GM23248 (cell line): ENCODE measurements at places on chromosomes 6 and 20.

GRCh38 chr6:115706981-115707380 is 353.7 kb downstream of the FRK start:
- DNase-seq, result no peak

GRCh38 chr6:157991067-157991432 is 9.4 kb downstream of the SYNJ2 start:
- DNase-seq, result no peak

- DNase-seq, result no peak
These were observed 34.7 kb downstream of the SLC2A4RG start for GRCh38 chr20:63774306-63774705.

- no peak for DNase-seq
These were observed at the start of gene F13A1 for GRCh38 chr6:6319952-6320811. Gene F13A1 (minus strand): TSS chr6:6320662. CDS start chr6:6318664, 1,998 bp downstream.

DNA sequence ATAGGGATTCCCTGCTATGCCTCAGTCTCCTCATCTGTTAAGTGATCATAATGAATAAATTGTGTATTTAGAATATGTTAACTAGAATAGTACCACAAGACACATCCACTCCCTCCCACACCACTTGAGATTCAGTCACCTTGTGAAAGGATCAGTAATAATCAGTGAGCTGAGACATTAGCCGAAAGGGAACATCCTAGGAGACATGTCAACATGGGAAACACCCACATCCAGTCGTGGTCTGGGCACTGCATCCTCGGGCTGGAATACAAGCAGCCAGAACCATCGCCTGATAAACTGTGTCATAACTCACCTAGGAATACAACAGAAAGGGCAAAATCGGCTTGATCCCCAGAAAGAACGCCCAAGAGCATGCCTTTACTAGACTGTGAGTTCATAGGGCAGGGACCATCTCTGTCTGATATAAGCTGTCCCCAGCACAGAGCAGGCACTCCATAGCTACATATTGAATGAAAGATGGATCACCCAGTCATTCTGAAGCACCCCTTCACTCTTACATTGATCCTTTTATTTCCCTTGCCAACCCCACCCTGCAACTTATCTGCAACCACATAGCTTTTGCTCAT is 23.9 kb downstream of the RIPOR2 start:
- no peak for DNase-seq

DNA sequence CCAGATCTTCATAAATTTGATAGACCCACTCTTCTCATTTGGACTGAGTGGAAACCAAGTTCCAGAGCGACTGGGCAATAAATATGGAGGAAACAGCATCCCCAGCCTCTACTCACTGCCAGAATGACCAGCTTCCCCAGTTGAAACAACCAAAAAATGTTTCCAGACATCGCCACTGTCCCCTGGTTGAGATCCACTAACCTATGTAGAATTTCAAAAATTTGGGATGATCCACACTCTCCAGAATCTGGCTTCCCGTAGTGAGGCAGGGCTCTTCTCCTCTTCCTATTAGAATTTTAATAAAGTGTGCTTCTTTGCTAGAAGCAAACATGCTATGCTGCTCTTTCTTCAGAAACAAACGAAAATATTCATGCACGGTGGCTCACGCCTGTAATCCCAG is 287.0 kb upstream of the SUPT3H start:
- DNase-seq, result no peak

- DNase-seq, result no peak
These were observed 36.5 kb upstream of the MPC1 start for GRCh38 chr6:166419286-166419685.

DNA sequence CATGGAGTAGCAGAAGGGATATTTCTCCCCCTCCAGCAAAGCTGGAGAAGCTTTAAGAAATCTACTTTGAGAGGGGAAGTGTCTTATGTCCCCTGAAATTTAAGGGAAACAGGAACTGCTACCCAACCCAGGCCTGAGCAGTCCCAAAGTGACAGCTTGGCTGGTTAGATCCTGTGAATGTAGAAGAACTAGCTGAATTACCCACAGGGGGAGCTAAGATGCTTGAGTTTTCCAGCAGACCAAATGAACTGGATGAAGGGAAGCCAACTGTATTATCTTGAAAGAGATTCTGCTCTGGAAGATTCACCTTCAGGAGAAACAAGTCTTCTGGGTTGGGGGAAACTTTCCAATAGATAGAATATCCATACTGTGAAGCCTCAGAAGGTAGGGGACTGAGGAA is 303.3 kb upstream of the MMS22L start:
- DNase-seq, result peak; percentile 60

DNA sequence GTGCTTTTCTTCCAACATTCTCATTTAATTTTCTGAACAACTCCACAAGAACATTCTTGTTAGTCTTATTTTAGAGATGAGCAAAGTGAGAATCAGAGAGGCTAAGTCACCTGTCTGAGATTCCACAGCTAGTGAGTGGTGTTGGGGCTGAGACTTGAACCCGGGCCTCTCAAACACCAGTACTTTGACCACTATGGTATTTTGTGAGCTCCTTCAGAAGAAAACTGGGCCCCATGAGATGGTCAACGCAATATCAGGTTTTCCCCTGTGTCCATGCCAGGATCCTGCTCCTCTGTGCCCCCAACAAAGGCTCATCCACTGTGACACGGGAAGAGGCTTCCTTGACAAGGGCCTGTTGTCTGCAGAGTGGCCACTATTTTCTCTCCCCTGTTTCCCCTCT is 51.9 kb downstream of the MAFB start:
- no peak for DNase-seq

- no peak for DNase-seq
These were observed 270.1 kb upstream of the PRND start for GRCh38 chr20:4451487-4452081.

DNA sequence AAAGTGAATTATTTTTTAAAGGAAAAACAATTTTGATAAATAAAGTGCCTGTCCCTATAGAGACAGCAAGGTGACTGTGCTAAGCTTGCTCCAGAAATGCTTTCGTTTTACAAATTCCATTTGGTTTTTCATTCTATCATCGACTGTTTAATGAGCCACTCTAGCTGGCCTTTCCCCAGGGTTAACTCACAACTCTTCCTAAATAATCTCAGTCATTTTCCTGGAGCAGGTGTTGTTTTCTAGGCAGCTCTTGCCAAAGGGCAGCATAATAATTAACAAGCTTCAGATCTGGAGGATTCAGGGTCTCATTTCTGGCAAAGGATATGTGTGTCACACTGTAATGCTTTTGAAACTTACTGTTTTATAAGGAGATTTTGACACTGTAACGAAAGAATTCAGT is 184.2 kb downstream of the KHDC1L start:
- DNase-seq, result peak; percentile 36

DNA sequence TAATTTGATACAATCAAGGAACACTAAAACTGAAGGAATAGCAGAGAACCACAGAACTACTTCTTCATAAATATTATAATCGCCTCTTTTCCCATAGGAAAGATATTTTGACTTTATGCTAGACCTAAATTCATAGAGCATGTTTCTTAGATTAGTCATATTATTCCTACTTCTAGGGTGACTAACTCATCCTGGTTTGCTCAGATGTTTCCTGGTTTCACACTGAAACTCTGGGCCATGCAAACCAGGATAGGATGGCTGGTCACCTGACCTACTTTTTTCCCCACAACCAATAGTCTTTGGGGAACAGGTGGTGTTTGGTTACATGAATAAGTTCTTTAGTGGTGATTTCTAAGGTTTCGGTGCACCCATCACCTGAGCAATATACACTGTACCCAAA is 42.8 kb downstream of the MMS22L start:
- DNase-seq, result peak; percentile 63

DNA sequence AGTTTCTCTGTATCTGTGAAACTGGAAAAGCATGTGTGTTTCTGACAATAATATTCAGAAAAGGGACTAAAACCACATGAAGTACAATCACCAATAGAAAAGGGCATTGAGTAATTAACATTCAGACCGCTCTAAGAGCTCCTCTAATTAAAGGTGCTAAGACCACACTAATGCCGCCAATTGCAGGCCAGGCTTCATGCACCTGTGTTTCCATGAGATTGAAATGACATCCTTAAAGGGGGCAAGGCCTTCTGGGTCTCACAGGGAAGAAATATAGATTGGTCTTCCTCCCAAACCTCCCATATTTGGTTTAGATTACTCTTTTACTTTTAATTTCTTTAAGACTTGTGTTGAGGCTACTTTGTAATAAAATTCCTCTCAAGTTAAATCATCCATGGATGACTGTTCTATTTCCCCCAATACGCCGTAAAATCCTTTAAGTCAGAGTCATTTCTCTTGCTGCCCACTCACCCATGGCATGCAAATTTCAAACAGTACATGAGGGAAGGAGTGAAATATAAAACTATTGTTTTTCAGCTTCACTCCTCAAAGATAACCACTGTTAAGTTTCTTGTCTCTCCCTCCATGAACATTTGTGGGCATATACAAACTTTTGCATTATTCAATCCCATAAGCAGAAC is 110.6 kb downstream of the UBE3D start:
- peak; percentile 91 for DNase-seq

DNA sequence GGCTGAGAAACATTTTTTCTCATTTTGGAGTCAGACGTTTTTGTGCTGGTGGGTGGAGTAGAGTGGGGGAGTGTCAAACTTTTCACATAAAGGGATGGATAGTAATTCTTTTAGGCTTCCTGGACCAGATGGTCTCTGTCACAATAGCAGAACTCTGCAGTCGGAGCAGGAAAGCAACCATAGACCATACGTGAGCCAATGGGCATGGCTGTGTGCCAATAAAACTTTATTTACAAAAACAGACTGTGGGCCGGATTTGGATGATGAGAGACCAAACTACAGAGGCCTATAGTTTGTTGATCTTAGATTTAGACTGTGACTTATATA is 70.8 kb upstream of the SLC22A23 start:
- no peak for DNase-seq

GRCh38 chr6:52167267-52167666 is 18.9 kb upstream of the IL17A start:
- no peak for DNase-seq

DNA sequence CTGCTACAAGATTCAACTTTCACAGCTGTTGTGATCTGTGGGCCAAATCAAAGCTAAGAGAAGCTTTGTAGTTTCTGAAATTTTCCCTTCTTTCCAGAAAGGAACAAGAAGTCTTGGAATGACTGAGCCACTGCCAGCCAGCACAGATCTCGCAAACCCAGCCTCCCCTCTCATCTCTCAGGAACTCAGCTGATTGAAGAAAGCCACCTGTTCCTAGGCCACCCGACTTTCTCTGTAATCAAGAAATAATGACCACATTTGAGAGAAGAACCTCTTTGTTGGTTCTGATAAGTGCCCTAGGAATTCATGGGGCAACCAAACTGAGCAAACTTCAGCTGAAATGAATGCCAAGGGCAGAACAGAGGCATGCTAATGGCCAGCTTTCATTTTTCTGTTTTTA is 61.7 kb downstream of the HDGFL1 start:
- DNase-seq, result no peak

DNA sequence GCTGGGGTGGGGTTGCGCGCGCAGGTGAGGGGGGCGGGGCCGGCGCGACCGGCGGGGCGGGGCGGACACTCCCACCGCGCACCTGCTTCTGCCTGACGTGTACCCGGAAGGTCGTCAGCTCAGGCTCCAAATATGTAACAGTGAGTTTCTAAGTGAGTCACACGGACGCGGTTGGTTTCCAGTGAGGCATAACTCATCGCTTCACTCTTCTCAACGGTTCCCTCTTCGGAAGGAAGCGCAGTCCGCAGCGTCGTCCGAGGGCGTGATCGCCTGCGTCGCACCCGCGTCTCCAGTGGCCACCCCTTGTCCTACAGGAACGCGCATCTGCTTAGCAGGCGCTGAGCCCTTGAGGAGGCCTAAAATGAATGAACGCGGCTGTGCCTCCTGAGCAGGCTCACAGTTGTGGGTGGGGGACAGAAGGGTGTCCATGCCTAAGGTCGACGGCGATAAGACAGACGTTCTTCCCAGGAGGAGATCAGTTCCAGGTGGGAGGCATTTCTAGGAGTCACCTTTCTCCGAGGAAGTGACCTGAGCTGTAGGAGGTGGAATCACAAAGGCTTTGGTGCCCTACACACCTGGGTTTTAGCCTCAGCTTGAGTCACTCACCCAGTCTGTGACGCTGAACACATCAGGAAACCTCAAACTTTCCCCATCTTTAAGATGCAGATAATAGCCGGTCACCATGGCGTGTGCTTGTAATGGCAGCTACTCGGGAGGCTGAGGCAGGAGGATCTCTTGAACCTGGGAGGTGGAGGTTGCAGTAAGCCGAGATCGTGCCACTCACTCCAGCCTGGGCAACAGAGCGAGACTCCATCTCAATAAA is 50.9 kb upstream of the EZR start:
- DNase-seq, result peak; percentile 96
